Uterus (tissue), 4 donors: ENCODE measurements at places on chromosomes 16 and 17. TPM values are rescaled to one million over a fixed set of nuclear protein-coding genes. Genes with fewer than 3 reads are reported as not detected.

DNA sequence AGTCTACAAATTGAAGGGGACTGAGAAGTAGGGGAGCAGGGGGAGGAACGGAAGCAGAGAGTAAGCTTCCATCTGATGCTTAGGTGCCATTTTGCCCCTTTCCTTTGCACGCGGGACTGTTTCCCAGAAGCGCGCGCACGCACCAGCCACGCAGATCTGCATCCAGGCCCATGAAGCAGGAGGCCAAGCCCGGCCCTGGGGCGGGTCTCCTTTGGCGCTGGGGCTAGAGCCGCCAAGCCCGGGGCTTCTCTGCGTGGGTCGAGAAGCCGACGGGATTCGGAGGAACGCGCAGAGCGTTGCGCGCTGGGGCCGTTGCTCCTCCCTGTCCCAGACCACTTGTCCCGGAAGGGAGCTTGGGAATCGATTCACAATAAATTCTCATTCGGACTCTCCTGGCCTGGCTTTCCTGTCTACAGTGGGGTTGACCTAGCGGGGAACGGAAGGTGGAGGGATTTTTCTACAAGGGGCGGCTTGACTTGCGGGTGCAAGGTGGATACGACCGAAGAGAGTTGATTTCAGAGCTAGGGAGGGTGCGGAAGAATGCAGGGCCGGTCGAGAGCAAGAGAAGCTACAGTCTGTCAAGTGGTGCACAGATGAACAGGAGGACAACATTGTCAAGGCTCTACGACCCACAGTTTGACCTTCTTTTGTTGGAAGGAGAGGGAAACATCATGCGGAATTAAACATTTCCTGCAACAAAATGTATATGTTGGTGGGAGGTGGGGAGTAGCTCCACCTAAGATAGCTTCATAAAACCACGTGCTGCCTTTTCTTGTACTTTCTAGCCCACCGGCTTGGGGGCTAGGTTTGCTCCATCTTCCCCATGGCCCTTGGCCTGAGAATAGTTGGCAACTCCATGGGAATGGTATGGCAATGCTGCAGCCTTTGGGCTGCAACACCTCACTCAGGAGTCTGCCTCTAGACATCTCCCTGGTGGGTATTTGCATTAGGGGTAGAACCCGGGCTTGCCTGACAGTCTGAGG lies 4.5 kb downstream of the HOXB9 start:
- H3K36me3 ChIP-seq: no peaks in the 10 kb centered on the region
- peaks cover 23% of the 10 kb centered on the region for H3K27me3 ChIP-seq

FNDC8 gene
- not detected for total RNA-seq

- no peak for DNase-seq
- no peaks in the 10 kb centered on the region for H3K4me1 ChIP-seq
- H3K27ac ChIP-seq: peak overlapping the region; percentile 59
- H3K4me3 ChIP-seq: no peak overlapping the region
- no peaks in the 10 kb centered on the region for H3K27me3 ChIP-seq
These were observed 35.6 kb upstream of the ZNF750 start for GRCh38 chr17:82875407-82875856.

DNA sequence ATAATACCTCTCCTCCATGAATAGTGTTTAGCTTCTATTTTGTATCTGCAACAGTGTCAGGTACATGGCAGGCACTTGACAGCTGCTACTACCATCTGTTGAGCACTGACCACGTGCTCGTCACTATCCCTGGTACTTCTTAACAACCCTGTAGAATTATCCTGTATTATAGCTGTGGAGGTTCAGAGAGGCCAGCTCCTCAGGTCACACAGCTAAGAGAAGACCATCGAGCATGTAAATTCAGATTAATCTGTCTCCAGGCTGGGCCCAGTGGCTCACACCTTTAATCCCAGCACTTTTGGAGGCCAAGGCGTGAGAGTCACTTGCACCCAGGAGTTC lies 26.3 kb downstream of the WSB1 start:
- H3K4me1 ChIP-seq: peaks cover 9% of the 10 kb centered on the region
- peak overlapping the region; percentile 62 for H3K27ac ChIP-seq
- no peaks in the 10 kb centered on the region for H3K36me3 ChIP-seq
- no peak overlapping the region for H3K4me3 ChIP-seq
- no peak for DNase-seq

MYL4 gene
- total RNA-seq: not detected

OR1A1 gene
- not detected for total RNA-seq

DNA sequence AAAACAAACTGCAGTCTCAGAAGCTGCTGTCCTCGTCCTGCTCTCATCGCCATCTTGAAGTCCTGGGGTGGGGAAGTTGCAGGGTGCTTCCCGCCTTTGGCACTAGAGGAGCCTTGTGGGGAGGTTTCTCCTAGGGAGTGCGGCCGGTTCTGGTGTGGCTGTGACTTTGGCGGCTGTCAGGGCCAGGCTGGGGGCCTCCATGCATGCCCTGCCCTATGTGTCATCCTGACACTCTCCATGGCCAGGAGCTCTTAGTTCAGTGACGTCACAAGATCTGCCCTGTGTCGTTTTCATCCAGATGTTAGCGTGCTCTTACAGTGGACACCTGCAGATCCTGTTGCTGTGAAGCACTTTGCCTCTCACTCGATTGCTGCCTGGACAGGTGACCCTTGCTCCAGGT lies 49.6 kb downstream of the PLD6 start:
- no peaks in the 10 kb centered on the region for H3K36me3 ChIP-seq
- no peak overlapping the region for H3K4me3 ChIP-seq
- no peak overlapping the region for H3K27ac ChIP-seq
- no peaks in the 10 kb centered on the region for H3K27me3 ChIP-seq
- no peak for DNase-seq

- no peaks in the 10 kb centered on the region for H3K36me3 ChIP-seq
- DNase-seq: peak; percentile 95
- H3K4me1 ChIP-seq: peaks cover 52% of the 10 kb centered on the region
- peak overlapping the region; percentile 97 for H3K27ac ChIP-seq
- H3K4me3 ChIP-seq: no peak overlapping the region
These were observed 285.2 kb downstream of the SEC14L1 start for GRCh38 chr17:77425791-77426641.

GRCh38 chr16:23342083-23342640 lies 40.1 kb downstream of the SCNN1B start:
- H3K4me3 ChIP-seq: no peak overlapping the region
- H3K36me3 ChIP-seq: no peaks in the 10 kb centered on the region
- H3K27ac ChIP-seq: no peak overlapping the region
- H3K4me1 ChIP-seq: no peaks in the 10 kb centered on the region
- H3K27me3 ChIP-seq: no peaks in the 10 kb centered on the region
- DNase-seq: no peak

GRCh38 chr16:66569827-66570405 lies 3.7 kb downstream of the CMTM1 start:
- H3K36me3 ChIP-seq: no peaks in the 10 kb centered on the region
- DNase-seq: no peak
- no peaks in the 10 kb centered on the region for H3K27me3 ChIP-seq
- no peaks in the 10 kb centered on the region for H3K4me1 ChIP-seq

- no peaks in the 10 kb centered on the region for H3K36me3 ChIP-seq
- no peaks in the 10 kb centered on the region for H3K4me1 ChIP-seq
- H3K27ac ChIP-seq: no peak overlapping the region
- no peaks in the 10 kb centered on the region for H3K27me3 ChIP-seq
- DNase-seq: no peak
These were observed 48.7 kb downstream of the RGS9 start for GRCh38 chr17:65185668-65186382.

DNA sequence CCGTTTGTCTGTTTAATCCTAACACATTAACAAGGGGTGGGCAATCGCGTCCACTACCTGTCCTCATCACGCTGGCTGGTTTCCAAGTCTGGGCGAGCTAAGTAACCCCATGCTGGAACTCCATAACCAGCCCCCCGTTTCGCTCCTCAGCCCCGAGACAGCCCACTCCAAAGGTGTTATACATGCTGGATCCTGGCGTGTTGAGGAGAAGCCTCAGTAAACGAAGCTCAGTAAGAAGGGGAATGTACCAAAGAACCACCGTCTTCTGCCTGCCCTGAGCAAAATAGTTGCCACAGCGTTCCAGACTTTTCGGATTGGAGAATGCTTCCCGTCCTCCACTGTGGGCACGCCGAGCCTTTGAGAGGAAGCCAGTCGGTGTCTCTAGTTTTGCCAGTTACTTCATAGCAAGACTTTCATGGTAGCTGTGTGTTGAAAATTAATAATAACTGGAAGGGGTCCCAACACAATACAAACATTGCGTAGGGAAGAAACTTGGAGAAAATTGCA lies 16.1 kb upstream of the C17orf78 start:
- no peaks in the 10 kb centered on the region for H3K4me1 ChIP-seq
- H3K36me3 ChIP-seq: no peaks in the 10 kb centered on the region
- H3K27ac ChIP-seq: peak overlapping the region; percentile 97
- peak overlapping the region; percentile 63 for H3K4me3 ChIP-seq
- DNase-seq: peak; percentile 73

DNA sequence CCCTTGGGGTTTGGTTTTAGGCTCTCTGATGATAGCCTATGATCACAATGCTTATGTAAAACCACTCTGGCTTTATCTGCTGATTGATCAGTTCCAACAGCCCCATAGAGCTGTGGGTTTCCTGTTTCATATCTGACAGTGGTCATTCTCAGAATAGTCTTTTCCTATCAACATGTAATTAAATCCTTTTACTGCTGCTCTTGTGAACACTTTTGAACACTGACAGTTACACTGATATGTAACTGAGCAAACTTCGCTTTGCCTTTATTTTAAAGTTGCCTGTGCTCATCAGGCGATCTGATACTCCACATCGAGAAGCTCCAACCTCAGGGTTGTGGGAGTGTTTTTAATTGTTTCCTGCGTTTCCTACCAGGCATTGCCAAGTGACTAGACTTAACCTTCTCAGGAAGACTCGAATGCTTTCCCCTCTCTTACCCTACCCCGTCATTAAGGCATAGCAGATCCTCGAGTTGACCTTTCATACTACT lies 17.3 kb upstream of the CLEC18B start:
- H3K27me3 ChIP-seq: no peaks in the 10 kb centered on the region
- H3K4me3 ChIP-seq: no peak overlapping the region
- no peak for DNase-seq
- no peak overlapping the region for H3K27ac ChIP-seq
- H3K36me3 ChIP-seq: no peaks in the 10 kb centered on the region
- H3K4me1 ChIP-seq: no peaks in the 10 kb centered on the region

EVPL gene
- total RNA-seq: 2.3 TPM
